Mammary epithelial cell (primary cell): ENCODE measurements at places on chromosomes 6 and 20. TPM values are rescaled to one million over a fixed set of nuclear protein-coding genes. Genes with fewer than 3 reads are reported as not detected.
A peak's percentile ranks its signal among the peaks of the same experiment; 100 is the strongest.

The TBX18 gene
- total RNA-seq = not detected

The OPRM1 gene
- total RNA-seq = not detected

The MAK gene
- under 0.01 TPM for total RNA-seq

The HLA-DRB5 gene
- not detected in 2 replicates for total RNA-seq

The SMIM29 gene
- 20.3 TPM for total RNA-seq

The MGME1 gene
- total RNA-seq = 23.8 and 36.2 TPM in 2 replicates

The ZNF165 gene
- total RNA-seq = 3.5 TPM

The SPATS1 gene
- not detected for total RNA-seq

The CALHM5 gene
- 0.05 TPM in 1 of 2 replicates, not detected in the other for total RNA-seq

- peak; percentile 90 for DNase-seq
These were observed 40.3 kb upstream of the AHI1 start for GRCh38 chr6:135537741-135538301.

DNA sequence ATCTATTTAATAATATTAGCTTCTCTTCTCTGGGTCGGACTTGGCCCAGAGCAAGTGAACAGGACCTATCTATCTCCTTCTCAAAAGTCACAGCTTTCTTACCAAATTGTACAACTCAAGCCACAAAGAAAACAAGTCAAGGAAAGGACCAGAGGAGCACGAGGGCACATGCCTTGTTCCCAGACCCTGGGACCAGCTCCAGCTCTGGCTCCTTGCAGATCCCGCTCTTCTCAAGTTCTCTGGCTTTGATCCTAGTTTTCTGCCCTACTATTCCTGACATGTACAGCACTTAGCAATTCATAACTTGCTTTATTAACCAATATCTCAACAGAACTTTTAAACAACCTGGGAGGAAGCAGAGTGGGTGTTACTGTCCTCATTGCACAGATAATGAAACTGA is 185.9 kb downstream of the ESR1 start:
- DNase-seq = no peak

DNA sequence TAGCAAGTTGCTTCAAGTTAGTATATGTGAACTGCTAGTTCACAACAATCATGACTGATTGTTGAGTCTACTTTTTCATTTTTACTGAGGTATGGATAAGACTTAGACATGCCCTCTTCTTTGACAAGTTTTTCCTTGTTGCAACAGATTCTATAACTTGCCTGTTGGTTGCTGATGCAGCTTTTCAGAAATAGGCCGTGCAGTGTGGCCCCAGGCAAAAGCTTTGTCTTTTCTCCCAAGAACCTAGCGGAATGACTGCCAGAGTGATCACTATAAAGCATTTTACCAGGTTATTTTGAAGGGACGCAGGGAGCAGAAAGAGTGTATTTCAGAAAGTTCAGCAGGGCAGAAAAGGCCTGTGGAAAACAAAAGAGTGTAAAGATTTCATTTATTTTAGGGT is 16.0 kb downstream of the HECA start:
- peak; percentile 74 for DNase-seq

- peak; percentile 95 for DNase-seq
These were observed 31.4 kb downstream of the ACSS2 start for GRCh38 chr20:34907616-34908469.

- DNase-seq = no peak
These were observed 134.9 kb downstream of the PLCB1 start for GRCh38 chr20:8267009-8267408.

DNA sequence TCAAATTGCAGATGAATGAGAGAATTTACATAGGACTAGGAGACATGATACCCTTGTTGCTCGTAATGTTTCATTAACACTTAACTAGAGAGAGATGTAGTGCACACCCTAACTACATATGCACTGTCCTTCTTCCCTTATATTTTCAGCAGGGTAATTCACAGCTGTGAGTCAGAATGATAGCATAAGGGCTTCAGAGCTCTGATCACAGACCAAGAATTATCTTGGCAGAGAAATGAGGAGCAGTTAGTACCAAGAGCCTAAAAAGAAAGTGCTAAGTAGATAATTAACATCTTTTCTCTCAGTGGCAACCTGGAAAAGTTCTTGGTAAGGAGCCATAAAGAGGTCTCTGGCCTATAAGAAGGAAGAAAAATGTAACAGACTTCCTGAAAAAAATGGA is 35.8 kb downstream of the GRIK2 start:
- DNase-seq = no peak

- DNase-seq = no peak
These were observed 72.7 kb downstream of the LY86 start for GRCh38 chr6:6661191-6661590.

DNA sequence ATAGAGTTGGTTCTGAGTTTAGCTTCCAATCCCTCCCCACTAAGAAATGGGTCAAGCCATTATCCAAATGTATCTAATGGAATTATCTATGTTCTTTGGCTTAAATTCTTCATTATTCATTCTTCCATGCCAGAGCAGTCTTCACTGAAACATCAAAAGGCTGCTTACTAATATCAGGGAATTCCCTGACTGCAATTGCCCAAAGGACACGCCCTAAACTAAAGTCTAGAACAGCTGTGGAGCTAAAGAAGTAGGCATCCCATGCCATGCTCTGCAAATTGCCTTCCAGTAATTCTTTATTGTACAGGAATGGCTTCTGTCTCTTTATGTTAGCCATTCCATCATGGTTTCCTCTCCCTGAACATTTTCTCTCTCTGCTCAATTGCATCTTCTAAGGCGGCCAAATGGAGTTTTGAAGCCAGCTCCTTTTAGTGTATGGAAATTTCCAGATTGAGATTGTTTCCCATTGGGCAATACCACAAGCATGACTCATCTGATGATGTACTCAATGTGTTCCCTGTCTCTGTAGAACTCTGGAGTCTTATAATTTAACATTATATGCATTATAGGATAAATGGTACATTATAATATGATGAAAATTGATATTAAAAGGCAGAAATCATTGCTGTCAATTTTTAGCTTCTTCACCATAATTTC is 28.8 kb upstream of the TSHZ2 start:
- peak; percentile 91 for DNase-seq
